Pancreas (tissue), 10 donors: ENCODE measurements at places on chromosomes 16 and 17.

- no peak for DNase-seq
These were observed 86.9 kb downstream of the RBBP6 start for GRCh38 chr16:24626256-24626655.

DNA sequence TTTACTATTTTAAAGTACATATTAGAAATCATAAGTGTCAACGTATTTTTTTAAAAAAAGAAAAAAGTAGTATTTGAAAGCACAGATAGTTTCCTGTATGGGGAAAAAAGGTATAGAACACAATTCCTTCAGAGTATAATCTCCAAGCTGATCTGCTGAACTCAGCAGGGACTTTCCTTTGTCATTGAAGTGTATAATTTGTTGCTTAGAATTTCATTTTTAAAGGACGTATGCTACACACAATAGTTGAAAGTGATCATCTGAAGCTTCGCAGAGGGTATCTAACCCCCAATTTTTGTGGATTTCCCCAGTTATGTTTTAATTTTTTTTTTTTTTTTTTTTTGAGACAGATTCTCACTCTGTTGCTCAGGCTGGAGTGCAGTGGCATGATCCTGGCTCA, 20.2 kb upstream of the MAPT start:
- DNase-seq = no peak

DNA sequence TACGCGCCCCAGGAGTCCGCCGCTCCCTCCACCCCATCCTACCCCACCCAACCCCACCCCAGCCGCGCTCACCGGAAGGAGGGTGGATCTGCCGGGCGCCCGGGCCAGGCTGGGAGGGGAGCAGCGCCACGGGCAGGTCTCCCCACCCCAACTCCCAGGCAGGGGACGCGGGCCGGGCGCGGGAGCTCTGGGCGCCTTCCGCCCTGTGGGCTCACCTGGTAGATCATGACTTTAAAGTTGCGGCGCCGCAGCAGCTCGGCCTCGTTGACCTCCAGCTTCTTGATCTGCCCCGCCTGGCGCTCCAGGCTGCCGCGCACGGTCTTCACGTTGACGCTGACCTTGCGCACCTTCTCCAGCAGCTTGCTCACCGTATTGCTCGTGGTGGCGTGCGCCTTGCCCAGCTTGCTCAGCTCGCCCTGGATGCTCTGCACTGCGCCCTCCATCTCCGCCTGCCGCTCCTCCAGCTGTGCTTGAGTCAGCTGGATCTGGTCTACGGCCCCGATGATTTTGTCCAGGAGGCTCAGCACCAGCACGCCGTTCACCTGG, 571 bp downstream of the CAVIN1 start:
- DNase-seq = no peak

DNA sequence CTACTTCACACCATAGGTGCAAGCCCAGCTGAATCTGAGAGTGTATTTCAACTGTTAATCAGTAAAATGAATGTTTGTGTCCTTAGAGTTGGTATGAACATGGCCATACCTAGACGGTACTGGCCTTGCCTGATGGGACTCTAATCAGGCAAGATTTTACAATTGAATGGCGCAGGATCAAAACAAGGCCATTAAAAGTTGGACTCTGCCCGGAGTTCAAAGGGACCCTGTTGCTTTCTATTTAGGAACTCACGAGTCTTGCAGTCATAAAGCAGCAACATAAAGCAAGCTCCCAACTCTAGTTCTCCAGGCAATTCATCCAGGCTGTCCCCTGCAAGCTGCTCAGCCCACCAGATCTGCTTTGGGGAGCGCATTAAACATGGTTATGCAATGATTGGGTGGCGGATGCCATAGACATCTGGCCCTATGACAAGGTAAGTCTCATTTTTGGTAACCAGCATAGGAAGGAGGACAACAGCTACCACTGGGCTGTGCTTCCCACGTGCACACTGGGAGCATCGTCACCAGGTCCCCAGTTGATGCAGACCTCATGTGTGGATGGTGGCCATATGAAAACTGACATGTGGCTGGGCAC, 8.8 kb downstream of the TMEM186 start:
- no peak for DNase-seq

DNA sequence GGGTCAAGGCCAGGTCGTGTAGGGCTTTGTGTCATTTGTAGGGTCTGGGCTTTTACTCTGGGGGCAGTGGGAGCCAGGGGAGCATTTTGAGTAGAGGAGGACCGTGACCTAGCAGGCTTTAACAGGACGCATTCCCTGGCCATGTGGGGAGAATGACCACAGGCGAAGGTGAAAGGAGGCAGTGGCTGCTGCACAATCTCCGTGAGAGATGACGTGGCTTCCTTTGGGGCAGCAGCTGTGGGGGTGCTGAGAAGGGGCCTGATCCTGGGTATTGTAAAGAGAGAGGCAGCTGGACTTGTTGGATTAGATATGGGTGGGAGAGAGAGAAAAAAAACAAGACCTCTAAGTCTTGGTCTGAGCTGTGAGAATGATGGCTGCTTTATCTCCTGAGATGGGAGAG, 46.0 kb downstream of the KATNIP start:
- peak; percentile 46 for DNase-seq

GRCh38 chr17:9401434-9401833, 174.2 kb downstream of the STX8 start:
- no peak for DNase-seq

DNA sequence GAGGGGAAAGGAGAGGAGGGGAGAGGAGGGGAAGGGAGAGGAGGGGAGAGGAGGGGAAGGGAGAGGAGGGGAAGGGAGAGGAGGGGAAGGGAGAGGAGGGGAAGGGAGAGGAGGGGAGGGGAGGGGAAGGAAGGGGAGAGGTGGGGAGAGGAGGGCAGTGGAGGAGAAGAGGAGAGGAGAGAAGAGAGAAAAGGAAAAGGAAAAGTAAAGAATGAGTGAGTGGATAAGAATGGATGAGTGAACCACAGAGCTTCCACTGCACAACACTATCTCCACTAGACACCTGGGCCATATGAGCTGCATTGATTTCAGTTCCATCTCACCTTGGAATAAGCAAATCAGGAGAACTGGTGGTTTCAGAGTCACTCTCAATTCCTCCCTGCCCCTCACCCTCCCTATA, 204.1 kb upstream of the TOX3 start:
- no peak for DNase-seq

DNA sequence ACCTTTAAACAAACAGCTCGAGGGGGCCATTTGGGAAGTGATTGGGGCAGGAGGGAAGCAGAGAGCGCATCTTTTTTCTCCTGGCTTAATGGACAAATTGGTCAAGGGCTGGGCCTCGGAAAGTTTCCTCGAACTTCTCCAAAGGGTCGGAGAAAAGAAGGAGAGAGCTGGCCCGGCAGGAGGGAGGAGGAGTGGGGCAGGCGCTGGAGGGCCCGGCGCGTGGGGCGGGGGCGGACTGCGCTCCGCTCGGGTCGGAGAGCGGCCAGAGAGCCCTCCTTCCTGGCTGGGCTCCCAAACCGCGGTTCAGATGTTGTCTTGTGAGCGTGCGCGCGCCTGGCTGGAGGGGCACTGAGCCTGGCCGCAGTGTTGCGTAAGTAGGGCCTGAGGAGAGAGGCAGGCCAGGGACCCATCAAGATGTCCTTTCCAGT, 1.2 kb downstream of the MMP2 start:
- DNase-seq = no peak
